ENCODE measurements at places on chromosomes 11 and 22. TPM values are rescaled to one million over a fixed set of nuclear protein-coding genes. Genes with fewer than 3 reads are reported as not detected.

DNA sequence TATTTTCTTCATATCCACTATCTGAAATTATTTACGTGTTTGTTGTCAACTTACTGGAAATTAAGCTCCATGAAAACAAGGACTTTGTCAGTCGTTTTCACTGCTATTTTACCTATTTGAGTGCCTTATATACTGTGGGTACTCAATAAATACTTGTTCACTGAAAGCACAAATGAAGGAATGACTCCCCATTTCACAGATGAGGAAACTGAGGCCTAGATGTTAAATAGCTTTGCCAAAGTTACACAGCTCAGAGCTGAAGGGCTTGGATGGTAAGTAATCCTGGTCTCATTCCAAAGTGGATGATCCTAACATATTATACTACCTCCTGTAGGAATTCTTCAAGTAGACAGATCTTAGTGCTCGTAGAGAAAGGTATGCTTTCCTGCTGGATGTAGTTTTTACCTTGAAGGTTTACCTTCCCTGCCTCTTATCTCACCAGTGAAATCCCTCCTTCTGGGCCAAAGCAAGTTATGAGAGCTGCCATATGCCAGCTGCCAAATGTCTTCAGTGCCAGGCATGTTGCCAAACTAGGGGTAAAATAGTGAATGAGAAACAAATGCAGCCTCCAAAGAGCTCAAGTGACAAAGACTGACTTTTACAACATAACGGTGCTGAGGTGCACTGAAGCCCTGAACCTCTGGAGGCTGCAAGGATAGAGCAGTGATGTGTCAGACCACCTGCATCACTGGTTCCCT, 129.7 kb downstream of the TRIM44 start:
- no peak for DNase-seq

DNA sequence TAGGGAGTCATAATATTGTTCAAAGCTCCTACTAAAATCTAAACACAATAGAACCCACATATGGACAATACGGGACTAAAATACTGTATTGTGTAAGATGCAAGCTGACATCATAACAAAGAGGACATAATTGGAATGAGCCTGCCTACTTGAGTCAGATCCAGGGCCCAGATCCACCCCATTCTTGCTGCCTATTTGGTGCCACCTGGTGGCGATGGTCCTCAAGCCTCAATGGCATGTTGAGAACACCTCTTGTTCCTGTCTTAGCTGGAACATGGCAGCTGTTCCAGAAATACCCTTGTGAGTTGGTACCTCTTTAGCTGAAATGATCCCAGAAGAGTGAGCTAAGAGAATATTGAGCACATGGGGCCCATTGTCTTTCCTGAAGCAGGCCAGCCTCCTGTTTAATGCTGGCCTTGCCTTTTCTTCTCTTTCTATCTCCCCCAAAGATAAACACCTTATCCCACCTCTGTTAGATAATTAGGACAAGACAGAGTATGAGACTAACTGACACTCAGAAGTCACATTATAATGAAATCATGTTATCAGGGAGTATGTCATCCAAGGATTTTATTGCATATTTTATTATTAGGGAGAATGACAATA, 680.9 kb upstream of the ANO5 start:
- DNase-seq: no peak

- DNase-seq: no peak
Observed at GRCh38 chr22:38202437-38203089, 769 bp downstream of the MAFF start.

- no peak for DNase-seq
Observed at GRCh38 chr11:115384236-115384635, 120.0 kb downstream of the CADM1 start.

DNA sequence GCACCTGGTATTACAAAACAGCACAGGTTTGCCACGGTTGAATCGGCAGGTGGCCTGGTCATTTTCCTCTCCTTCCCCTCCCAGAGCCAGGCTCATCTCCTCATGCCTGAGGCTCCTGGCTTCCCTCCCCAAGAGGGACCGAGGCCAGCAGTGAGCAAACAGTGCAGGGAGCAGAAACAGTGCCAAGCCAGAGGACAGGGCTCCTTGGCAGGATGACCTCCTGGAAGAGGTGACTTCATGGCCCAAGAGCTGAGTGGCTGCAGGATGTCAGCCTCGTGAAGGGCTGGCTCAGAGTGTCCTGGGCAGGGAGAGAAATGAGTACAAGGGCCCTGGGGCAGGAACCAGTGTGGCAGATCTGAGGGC, 22.8 kb upstream of the PPFIA1 start:
- no peak for DNase-seq

GRCh38 chr11:12927886-12928285, 81.2 kb upstream of the RASSF10 start:
- DNase-seq: no peak

The TRIM66 gene
- 3.0 TPM for total RNA-seq

GRCh38 chr11:107263844-107264563, 193.6 kb downstream of the CWF19L2 start:
- DNase-seq: peak; percentile 87

- DNase-seq: no peak
Observed at GRCh38 chr11:66339162-66339675, 3.0 kb upstream of the RIN1 start.

The BEST1 gene
- 2.2 TPM for total RNA-seq

- DNase-seq: no peak
Observed at GRCh38 chr11:112523477-112523876, 262.8 kb upstream of the PLET1 start.

- no peak for DNase-seq
Observed at GRCh38 chr11:71489311-71490043, 36.5 kb downstream of the NADSYN1 start.

GRCh38 chr11:33640730-33641371, 59.8 kb downstream of the C11orf91 start:
- DNase-seq: no peak

DNA sequence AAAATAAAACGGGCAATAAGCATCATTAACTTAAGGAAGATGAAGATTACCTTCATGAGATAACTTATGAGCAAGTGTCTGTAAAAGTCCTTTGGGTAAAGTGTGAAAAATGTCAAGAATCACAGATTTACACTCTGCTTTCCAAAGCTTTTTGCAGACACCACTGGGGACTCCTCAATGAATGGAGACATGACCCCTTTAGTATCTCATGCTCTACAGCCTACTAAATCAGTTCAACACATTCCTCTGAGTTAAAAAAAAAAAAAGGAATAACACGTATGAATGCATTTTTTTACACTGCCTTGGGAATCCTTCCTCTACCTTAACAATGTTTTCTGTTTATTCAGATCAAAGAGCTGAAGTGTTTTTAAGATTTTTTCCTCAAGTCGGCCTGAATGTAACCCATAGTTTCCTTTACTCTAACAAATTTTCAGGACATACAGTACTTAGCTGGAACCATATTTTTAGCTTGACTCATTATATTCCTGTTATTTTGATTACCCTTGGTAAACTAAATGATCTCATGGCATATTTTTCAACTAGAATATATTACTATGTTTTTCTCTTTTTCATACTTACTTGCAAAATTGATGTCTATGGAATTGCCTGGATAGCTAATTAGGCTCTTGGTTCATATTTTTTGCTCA, 25.9 kb upstream of the RAB30 start:
- DNase-seq: no peak

- DNase-seq: no peak
Observed at GRCh38 chr11:131137046-131137445, 220.8 kb upstream of the SNX19 start.

The CRYBB1 gene
- 0.83 TPM for total RNA-seq
